ENCODE measurements at places on chromosomes 13 and 19. TPM values are rescaled to one million over a fixed set of nuclear protein-coding genes. Genes with fewer than 3 reads are reported as not detected.

- DNase-seq = no peak
These were observed 475.4 kb upstream of the ARGLU1 start for GRCh38 chr13:107043021-107043956.

DNA sequence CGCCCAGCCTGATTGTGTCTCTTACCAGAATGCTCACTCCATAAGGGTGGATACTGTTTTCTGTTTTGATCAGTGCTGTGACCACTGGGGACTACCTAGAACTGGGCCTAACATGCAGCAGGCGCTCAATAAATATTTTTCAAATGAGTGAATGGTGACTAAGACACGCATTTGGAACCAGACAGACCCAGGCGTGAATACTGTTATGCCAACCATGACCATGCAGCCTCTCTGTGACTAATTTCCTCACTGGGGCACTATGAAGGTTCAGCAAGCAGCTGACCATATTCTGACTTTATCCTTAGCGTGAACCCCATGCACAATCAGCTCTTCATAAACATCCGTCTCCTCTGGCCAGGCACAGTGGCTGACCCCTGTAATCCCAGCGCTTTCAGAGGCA, 13.0 kb upstream of the SPC24 start:
- DNase-seq = no peak

SERPINE3 gene
- 0.77 TPM for polyA plus RNA-seq

VSTM2B gene
- polyA plus RNA-seq = 0.18 TPM

ZNF737 gene
- 14.3 TPM for polyA plus RNA-seq

GRCh38 chr13:100106705-100107104, 17.8 kb downstream of the PCCA start:
- no peak for DNase-seq

- no peak for DNase-seq
These were observed 445.5 kb downstream of the EFNB2 start for GRCh38 chr13:106090001-106090400.

- DNase-seq = no peak
These were observed 1.2 kb downstream of the ZSWIM9 start for GRCh38 chr19:48171710-48172109.

KCNJ14 gene
- 0.81 TPM for polyA plus RNA-seq

DNA sequence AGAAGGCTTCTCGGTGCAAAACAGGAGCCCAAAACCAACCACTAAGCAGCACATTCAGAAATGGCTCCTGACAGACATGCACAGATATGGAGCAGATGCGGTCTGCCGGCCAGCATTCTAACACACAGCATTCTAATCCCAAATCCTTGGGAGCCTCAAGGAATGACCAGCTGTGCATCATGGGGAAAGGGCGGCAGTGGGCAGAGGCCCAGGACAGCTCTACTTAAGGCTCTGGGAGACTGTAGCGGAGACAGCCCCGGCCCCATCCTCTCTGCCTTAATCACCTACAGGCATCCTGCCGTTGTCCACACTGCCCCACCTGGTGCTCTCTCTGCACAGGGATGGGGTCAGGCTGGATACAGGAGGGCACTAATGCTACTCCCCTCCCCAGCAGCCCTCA, 1016.0 kb downstream of the UQCRFS1 start:
- no peak for DNase-seq

Data from forelimb muscle (tissue), 1 donor.